ENCODE measurements at places on chromosomes 5 and 9.

GRCh38 chr5:58818465-58818864 is 235.6 kb downstream of the RAB3C start:
- no peak for DNase-seq

GRCh38 chr5:51472472-51472871 is 89.2 kb downstream of the ISL1 start:
- no peak for DNase-seq

- DNase-seq: no peak
These were observed 426.3 kb downstream of the CETN3 start for GRCh38 chr5:89983216-89983615.

- DNase-seq: no peak
These were observed 129.4 kb downstream of the FBN2 start for GRCh38 chr5:128408622-128409021.

- DNase-seq: no peak
These were observed 60.5 kb downstream of the PTCD2 start for GRCh38 chr5:72380492-72381274.

GRCh38 chr5:120767178-120767820 is 303.2 kb downstream of the PRR16 start:
- no peak for DNase-seq

- DNase-seq: no peak
These were observed 23.6 kb upstream of the ELL2 start for GRCh38 chr5:95985249-95985648.

DNA sequence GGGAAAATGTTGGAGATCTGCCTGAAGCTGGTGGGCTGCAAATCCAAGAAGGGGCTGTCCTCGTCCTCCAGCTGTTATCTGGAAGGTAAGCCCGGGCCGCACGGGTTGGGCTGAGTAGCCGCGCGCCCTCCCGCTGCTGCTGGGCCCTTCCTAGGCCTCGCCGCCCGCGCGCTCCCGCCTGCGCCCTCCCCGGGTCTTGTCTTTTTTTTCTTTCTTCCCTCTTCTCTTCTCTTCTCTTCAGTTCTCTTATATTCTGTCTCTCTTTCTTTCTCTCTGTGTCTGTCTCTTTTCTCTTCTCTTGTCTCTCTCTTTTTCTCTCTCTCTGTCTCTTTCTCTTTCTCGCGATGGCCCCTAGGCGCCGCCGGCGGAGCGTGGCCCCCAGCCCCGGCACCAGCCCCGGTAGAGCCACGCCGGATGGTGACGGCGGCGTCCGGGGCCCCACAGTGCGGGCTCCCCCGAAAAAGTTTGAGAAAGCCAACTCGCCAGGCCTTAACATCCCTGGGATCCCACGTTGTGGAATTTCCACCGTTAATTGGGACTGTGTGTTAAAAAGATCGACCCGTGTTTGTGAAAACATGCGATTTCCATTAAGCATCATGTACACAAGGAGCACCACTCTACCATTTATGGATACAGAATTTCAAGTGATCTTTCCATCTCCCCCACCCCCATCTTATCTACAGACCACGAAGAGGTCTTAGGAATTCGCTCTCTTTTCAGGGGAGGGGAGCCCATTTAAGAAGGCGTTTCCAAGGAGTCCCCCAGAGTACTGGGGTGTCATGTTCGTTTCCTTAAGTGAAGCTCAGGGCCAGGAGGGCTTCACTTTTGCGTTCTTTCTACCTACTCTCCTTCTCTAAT is 616 bp downstream of the ABL1 start:
- DNase-seq: no peak

GRCh38 chr5:127029581-127030258 is 638 bp downstream of the MARCHF3 start:
- DNase-seq: no peak

DNA sequence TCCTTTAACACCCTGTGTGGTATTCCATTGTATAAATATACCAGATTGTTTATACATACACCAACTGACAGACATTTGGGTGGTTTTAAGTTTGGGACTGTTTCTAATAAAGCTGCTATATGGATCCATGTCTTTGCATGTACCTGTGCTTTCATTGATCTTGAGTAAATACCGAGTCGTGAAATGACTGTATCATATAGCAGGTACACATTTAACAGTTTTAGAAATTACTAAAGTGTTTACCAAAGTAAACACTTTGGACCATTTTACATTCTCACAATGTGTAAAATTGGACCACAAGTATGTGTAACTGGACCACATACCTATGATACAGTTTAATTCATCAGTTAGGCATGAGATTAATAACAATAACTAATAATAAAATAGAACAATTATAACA is 175.2 kb downstream of the FBXL17 start:
- DNase-seq: no peak

DNA sequence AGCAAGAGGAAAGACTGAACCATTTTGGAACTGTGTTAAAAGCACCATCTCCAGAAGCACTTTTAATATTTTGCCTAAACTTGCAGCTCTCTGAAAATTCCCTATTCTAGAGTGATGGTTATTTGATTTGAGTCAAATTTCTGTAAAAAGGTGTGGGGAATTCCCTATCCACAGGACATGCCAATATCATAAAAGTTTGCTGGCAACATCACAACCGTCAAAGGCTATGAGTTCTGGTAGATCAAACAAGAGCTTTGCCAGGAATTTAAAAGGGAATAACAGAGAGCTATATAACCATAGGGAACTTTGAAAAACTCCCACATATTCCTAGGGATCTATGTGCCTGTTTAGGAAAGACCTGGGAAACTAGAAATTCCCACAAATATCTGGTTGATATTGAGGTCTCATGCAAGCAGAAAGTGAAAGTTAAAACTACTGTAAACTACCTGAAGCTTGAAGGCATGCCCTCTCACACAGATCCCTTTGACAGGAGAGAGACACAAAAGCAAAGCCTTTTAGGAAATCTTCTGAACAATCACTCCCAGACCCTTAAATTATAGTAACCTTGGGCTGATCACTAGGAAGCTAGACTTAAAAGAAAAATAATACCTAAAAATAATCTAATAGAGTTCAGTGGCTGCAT is 549.9 kb downstream of the ANXA1 start:
- no peak for DNase-seq

GRCh38 chr5:173114536-173114935 is 29.8 kb upstream of the BNIP1 start:
- DNase-seq: no peak

GRCh38 chr5:97903742-97904141 is 720.7 kb upstream of the RIOK2 start:
- DNase-seq: no peak

DNA sequence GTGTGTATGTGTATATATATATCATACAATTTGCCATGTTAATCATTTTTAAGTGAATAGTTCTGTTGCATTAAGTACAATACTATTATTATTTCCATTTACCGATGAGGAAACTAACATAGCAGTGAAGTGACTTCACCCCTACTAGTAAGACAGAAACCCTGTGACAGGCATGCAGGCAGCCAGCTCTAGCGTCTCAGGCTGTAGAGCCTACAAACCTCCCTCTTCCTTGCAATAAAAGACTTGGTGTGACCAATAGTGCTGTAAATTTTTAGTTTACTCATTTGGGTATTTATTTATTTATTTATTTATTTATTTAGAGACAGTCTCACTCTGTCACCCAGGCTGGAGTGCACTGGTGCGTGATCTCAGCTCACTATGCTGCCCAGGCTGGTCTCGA is 24.7 kb downstream of the FNBP1 start:
- DNase-seq: no peak

GRCh38 chr5:149820536-149821510 is 90.7 kb downstream of the PPARGC1B start:
- no peak for DNase-seq

GRCh38 chr5:123752552-123753179 is 240.7 kb downstream of the CSNK1G3 start:
- DNase-seq: no peak

DNA sequence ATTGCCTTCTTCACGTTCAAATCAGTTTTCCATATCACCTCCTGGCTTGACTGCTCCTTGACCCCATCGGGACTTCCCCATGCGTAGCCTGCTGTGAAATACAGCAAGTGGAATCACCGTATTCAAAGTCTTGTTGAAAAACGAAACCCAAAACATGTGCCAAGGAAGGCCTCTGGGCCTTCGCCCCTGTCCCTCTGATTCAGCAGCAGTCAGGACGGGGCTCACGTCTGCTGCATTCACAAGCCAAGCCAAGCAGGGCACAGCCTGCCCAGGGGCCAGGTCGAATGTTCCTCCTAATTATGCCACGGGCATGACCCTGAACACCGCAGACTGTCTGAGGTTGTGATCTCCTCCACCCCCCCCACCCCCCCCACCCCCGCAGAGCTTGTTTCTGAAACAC is 960 bp upstream of the CTNND2 start:
- no peak for DNase-seq

- no peak for DNase-seq
These were observed 26.9 kb downstream of the CAMSAP1 start for GRCh38 chr9:135880438-135880837.

- peak; percentile 11 for DNase-seq
These were observed 82.9 kb downstream of the TMEM215 start for GRCh38 chr9:32866273-32866672.

- DNase-seq: no peak
These were observed 69.8 kb upstream of the RASEF start for GRCh38 chr9:83132768-83133167.

DNA sequence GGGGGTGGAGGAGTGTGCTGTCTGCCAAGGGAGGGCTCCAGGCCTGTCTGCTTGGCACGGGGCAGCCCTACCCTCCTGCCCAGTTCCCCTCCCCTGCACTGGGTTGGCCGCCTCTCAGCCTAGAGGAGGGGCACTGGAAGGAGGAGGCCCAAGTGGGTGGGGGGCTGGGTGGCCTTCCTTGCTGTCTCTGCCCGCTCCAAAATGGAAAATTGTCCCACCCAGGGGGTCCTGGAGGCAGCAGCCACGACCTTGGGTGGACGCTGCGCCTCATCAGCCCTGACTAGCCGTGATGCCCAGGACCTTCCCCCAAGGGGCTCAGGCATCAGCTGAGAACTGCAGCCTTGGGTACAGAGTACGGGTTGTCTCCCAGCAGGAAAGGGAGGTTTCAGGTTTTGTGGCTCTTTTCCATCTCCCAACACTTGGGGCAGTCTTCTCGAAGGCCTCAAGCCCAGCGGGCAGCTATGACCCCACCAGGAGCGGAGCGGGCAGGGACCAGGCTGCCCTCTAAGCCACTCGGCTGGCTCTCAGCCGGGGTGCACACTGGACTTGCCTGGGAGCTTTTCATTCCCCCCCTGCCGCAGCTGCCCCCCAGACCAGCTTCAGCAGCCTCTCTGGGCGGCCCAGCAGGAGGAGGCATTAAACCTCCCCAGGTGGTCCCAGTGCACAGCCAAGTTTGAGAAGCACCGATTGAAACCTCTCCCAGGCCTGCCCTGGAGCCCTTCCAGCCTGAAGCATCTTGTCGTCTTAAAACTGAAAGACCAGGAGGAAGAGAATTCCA is 20.6 kb downstream of the NTNG2 start:
- DNase-seq: no peak
